T47D (cell line): ENCODE measurements at places on chromosomes 13 and 19.

DNA sequence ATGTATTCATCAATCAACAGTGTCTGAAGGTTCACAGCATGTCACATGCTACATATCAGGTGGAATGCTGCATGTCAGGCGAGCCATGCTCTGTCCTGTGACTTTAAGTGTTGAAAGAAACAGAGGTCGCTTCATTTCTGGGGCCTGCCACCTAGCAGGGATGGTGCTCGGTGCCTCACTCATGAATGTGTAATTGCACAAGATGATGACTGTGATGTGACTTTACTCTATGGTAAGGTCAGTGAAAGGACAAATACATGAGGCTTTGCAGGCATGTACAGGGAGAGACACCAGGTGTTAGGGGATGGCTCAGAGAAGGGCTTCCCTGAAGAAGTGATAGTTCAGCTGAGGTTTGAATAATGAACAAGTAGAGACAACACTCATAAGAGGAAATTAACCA lies 66.7 kb downstream of the FRY start:
- no peak for DNase-seq

DNA sequence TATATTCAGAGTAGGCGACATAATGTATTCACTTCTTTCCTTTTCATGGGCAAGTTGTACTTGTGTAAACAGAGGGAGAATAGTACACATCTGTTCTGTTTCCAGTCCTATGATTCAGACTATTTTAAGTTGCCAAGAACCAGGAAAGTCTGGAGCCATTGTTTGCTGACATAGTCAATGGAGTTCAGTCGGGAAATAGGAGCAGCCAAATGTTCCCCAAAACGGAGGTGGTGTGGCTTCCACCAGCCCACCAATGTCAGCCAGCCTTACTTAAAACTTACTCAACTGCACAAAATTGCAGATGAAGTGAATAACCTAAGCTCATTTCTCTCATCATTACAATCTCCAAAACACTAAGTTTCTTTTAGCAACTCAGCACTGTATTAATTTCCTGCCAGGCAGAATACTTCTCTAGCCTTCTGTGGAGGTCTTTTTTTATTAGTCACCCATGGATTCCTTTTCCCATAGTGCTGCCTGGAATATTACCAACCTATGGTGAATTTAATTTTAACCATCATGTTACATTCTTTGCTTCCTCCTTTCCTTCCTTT lies 22.3 kb upstream of the CSNK1A1L start:
- DNase-seq: no peak

- DNase-seq: no peak
These were observed 521.3 kb downstream of the UQCRFS1 start for GRCh38 chr19:28691683-28692082.

DNA sequence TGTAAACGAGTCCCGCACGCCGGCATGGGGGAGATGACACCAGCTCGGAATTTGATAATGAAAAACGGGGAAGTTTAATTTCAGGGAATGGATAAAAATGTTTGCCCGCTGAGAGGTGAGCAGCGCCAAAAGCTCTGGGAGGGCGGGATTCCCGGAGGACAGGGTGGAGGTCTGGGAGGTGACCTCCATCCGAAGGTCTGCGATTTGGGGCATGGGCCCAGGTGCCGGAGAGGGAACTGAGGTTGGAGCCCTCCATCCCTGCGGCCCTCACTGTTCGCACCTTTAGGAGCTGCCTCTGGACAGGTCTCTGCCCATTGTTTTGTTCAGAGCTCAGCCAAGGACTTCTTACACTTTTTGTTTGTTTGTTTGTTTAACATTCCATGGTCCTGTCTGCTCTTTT lies 129.8 kb downstream of the URI1 start:
- no peak for DNase-seq

DNA sequence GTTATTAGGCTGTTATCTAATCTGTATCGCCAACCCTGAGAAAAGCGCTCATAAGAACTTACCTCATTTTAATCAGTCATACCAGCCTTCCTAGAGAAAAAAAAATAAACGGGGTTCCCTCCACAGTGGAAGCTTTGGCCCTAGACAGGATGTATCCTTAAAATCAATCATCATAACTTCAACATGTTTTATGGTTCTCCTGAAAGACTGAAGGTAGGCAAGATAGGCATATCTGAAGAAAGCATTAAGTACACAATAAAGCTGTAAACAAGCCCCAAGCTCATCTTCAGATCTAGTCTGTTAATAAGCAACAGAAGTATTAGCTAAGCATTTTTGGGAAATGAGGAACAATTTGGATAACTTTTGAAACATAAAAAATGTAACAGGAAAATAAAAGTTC lies 18.7 kb upstream of the SERP2 start:
- no peak for DNase-seq

DNA sequence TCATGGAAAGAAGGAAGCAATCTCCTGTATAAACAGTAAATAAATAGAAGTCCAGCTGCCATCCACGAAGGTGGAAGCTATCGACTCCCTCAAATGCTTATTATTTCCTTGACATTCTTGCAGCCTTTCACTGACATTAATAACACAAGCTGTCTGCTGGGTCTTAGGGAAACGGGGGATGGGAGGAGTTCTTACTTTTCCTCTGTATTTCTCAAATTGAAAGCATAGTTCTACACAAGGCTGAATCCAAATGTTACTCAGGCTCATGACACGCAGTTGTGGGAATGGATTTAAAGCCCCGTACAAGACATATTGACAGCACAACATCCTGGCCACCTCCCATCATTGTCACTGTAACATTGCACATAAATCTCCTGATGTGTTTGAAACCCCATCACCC lies 4.0 kb downstream of the SERPINE3 start:
- DNase-seq: no peak
